ENCODE measurements at places on chromosomes 13 and 19.
A peak's percentile ranks its signal among the peaks of the same experiment; 100 is the strongest.

DNA sequence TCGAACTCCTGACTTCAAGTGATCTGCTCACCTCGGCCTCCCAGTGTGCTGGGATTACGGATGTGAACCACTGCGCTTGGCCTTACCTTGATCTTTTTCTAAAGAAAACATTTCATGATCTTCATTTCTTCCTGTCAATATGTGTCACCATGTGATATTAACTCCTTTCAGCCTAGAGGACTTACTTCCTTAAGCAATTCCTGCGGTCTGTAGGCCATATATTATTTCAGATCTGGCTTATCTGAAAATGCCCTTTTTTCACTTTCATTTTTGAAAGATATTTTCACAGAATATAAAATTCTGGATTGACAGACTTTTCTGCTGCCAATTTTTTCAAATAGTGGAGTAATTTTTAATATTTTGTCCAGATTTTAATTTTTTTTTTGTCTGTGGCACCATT lies 2.0 kb upstream of the GPR32 start:
- no peak for DNase-seq

DNA sequence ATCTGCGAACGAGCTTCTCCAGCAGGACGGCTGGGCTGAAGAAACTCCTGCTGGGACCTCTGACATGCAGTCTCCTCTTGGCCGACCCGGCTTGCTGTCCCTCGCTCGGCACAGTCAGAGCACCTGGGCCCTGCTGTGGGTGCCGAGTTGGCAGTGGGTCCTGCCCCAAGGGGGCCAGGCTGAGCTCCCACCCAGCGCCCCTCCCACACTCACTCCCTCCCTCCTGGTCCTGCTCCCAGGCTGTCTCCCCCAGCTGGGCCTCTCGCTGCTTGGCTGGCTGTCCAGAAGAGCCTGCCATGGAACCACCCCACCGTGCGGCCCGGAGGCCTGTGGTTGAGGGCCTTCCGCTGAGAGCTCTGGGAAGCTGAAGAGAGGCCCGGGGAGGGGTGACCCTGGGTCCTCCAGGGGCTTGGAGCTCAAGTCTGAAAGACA lies 6.0 kb downstream of the AKT2 start:
- no peak for DNase-seq

GRCh38 chr19:4061683-4062418 lies 4.8 kb downstream of the ZBTB7A start:
- peak; percentile 73 for DNase-seq

DNA sequence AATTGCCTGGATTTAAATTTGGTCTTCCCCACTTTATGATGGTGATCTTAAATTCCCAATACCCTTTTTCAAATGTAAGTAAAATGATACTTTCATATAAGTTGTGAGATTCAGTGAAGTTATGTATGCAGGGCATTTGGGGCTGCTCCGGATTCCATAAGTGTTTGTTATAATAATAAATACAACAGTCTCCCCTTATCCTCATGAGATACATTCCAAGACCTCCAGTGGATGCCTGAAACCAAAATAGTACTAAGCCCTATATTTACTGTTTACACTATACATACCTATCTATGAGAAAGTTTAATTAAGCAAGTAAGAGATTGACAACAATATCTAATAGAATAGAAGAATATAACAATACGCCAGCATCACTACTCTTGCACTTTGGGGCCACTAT lies 2237.8 kb downstream of the PCDH9 start:
- DNase-seq = no peak

DNA sequence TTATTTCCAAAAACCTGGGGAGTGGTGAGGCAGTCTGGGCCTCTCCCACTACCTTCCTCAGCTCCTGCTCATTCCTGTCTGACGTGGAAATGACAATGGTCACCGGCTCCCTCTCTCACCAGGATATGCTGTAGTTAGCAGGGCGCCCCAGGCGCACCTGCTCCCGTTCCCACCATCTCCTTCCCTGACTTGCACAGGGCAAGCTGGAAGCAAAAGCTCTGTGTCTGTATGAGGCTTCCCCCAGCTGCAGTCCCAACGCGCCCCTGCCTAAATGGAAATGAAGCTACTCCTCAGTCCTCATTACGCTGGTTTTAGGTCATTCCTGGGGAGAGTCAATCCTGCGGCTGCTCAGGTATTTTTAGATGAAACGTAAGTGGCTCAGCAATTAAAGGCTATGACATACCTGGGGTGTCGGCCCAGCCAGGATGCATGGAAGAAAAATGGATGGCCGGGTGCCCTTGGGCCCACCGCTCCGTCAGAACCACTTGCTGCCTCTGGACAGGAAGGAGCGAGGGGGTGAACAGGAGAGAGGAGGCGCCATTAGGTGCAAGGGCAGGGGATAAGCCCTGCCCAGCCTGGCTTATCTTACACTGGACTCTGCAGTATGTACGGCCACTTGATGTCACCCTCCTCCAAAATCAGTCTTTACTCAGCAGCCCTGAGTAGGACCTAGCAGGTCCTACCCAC lies 32.4 kb downstream of the DHRS12 start:
- no peak for DNase-seq

- no peak for DNase-seq
Measured at GRCh38 chr13:75432045-75432444, 49.9 kb downstream of the TBC1D4 start.

- no peak for DNase-seq
Measured at GRCh38 chr13:78228940-78229339, 310.3 kb upstream of the EDNRB start.

DNA sequence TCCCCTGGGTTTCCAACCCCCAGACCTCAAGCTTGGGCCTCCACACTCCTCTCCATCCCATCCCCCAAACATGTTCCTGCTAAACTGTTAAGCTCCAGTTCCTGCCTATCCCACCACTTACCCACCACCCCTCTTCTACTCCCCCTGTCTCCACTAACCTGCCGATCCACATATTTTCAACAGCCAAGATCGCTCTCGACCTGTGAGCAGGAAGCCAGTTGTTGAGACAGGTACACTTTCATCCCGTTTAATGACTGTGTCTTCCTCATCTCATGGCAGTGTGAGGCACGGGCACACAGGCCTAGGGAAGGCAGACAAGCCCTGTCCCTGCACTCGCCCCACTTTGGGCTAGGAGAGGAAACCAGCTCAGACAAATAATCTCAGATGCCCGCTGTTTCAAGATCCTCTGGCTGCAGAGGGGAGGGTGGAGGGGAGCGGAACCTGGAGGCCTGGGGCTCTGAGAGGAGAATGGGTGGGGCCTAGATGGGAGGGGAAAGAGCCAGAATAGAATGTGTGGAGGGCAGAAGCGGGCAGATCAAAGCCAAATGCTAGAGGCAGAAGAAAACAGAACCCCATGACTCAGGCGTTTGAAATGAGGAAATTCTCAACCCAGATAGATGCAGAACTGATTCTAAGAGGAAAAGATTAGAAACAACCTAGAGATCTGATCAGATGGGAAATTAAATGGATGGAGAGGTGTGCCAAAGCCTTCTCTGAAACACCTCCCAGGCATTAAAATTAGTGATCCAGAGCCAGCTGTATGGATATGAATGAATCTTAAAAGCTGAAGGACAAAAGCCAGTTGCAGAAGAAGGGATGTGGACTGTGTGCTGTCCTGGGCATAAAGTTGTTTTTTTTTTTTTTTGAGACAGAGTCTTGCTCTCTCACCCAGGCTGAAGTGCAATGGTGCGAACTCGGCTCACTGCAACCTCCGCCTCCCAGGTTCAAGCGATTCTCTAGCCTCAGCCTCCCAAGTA lies 16.9 kb upstream of the CYP2S1 start:
- peak; percentile 90 for DNase-seq
